ENCODE measurements at places on chromosomes 13 and 19. TPM values are rescaled to one million over a fixed set of nuclear protein-coding genes. Genes with fewer than 3 reads are reported as not detected.

- no peak for DNase-seq
Measured at GRCh38 chr19:48121909-48122371, 11.3 kb upstream of the PLA2G4C start.

- no peak for DNase-seq
Measured at GRCh38 chr13:101455863-101456262, 3.4 kb downstream of the ITGBL1 start.

CTXN1 gene
- 0.50 TPM for total RNA-seq

TMEM59L gene
- total RNA-seq: 0.49 TPM

AP2A1 gene
- total RNA-seq: 75.8 TPM

KCNJ14 gene
- total RNA-seq: 5.0 TPM

NUFIP1 gene
- total RNA-seq: 8.0 TPM

All from activated T-cell treated with anti-CD3 and anti-CD28 coated beads, Interleukin-2, amount 50 U/mL, for 72 hours (primary cell).